ENCODE measurements at places on chromosomes 2 and 18.

GRCh38 chr2:188326290-188326668 is 34.6 kb downstream of the GULP1 start:
- DNase-seq: no peak

DNA sequence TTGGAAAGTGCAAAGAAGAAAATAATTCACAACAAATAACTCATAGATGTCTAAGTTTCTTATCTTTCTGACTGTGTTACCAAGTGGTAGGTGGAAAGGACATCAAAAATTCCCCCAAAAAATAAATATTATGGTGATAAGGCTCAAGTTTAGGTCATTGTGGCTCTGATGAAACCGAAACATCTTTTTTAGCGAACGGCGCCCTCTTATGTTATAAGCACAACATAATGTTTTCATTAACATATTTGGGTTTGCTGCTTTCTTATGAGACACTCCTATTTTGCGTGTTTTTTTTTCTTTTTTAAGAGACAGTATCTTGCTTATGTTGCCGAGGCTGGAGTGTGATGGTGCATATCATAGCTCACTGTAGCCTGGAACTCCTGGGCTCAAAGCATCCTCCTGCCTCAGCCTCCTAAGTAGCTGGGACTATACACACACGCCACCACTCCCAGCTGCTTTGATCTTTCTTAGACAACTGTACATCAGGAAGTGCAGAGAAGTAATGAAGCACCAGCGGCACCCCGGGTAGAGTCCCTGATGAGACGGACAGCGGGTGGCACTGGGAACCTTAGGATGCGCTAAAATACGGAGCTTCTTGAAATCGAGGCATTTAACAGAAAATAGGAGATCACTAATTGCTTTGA is 38.5 kb upstream of the SLC35G4 start:
- DNase-seq: no peak

DNA sequence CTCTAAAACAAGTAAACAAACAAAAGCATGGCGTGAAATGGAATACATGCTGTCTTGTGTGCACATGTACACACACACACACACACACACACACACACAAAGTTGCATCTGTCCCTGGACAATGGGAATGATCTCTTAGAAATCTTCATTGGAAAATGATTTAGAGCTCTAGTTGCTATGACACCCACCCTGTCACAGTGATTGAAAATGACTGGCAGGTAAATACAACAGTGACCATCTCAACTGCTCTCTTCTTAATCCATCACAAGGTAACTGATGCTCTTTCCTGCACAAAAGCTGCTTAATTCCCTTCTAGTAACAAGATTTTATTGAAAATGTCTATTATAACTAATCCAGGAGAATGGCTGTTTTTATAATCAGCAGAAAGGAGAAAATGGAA is 1011.7 kb upstream of the GYPC start:
- DNase-seq: no peak

DNA sequence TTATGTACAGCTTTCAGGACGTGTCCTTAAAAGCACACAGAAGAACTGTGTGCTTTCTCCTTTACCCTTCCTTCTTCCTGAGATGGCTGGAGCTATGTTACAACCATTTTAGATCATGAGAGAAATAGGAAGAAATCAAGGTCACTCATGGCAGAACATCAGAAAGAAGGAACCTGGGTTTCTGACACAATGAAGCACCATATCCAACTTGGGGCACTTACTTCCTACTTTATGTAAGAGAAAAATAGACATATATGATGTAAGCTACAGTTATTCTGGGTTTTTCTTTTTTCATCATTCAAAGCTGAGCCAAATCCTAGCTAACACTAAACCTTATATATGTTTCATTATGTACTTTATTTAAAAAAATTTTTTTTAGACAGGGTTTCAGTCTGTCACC is 79.5 kb downstream of the FAM161A start:
- no peak for DNase-seq

DNA sequence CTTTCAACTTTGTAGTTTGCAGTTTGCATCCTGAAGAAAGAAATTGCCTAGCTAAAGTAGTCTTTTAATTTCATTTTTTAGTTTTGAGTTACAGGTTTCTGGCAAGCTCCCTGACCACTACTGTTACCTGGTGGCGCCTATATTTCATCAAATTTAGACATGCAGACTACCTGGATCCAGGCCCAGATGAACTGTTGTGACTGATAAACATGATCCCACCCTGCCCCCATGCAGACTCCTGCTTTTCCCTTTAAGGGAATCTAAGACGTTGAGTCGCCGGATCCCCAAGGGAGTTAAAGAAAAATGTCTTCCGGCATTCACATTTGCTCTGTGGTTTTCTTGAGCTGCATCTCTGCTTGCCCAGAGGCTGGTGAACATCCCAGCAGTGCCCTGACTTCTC is 22.2 kb downstream of the METAP1D start:
- DNase-seq: no peak

GRCh38 chr2:152944099-152944498 is 225.7 kb downstream of the ARL6IP6 start:
- no peak for DNase-seq

Data from activated naive CD8-positive, alpha-beta T cell treated with anti-CD3 and anti-CD28 coated beads for 36 hours (primary cell).